ENCODE measurements at places on chromosomes 5 and 9.

DNA sequence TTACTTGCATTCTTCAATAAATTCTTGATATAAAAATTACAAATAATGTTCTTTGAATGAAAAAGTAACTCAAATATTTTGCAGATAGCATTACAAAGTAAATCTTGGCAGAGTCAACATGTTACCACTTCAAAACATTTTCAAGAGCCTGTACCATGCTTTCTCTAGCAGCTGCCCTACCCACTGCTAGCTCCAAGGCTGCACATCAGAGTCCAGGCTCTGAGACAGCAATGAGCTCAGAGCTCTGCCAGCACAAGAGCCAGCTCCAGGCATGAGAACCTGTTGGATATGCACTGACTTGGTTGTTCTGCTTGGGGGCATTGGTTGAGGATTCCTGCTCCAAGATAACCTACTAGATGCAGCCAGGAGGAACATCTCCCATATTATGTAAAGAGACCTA is 211.3 kb upstream of the HAPLN1 start:
- no peak for DNase-seq

DNA sequence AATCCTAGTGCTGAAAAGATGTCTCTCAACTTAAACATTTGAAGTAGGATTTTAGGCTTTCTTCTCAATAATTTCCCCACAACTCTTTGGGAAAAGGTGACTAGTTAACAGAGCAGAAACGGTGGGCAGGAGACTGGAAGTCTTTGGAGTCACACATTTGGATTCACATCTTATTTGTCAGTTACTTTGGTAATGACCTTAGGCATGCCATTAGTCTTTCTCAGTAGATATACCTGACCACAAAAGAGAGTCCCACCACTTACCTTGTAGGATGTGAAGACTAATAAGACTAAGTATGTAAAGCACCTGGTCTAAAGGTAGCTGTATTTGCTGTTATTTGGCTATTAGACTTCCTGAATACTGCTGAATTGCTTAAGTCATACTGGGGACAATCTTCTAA is 35.4 kb downstream of the DAP start:
- DNase-seq: no peak

GRCh38 chr5:110096419-110096818 is 406.7 kb downstream of the MAN2A1 start:
- no peak for DNase-seq

DNA sequence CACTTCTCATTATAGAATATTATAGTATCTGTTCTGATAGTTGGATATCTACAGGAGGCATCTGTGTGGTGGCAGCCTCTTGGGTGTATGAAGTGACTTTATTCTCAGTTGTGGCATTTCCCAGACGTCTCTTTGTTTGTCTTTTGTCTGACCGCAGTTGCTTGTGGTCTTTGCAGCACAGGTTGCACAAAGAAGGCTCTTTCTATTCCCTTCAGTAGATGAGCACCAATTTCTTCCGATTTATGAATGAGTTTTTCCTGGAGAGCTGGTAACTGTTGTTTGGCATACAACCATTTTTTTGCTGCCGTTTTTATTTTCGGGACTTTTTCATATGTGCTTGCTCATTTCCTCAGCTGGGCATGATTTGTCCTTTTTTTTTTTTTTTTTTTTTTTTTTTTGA is 56.4 kb upstream of the MYO10 start:
- DNase-seq: no peak

GRCh38 chr9:81588148-81588871 is 101.0 kb downstream of the TLE1 start:
- no peak for DNase-seq

DNA sequence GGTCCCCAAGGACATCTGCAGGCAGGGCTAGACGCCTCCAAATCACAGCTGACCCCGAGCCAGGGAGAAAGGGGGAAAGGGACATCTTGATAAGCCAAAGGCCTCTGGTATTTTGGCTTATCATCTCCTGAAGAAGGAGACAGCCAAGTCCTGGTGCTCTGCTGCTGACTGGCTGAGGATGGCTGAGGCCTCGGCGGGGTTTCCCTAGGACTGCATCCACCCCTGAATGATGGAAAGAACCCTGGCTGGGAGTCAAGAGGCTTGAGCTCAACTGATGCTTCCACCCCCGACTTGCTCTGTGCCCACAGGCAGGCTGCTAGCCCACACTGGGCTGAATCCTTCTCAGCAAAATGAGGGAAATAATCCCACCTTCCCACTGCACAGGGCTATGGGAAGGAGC is 30.9 kb upstream of the HRH2 start:
- DNase-seq: no peak

- DNase-seq: no peak
Observed at GRCh38 chr5:1763548-1763911, 36.1 kb downstream of the MRPL36 start.

DNA sequence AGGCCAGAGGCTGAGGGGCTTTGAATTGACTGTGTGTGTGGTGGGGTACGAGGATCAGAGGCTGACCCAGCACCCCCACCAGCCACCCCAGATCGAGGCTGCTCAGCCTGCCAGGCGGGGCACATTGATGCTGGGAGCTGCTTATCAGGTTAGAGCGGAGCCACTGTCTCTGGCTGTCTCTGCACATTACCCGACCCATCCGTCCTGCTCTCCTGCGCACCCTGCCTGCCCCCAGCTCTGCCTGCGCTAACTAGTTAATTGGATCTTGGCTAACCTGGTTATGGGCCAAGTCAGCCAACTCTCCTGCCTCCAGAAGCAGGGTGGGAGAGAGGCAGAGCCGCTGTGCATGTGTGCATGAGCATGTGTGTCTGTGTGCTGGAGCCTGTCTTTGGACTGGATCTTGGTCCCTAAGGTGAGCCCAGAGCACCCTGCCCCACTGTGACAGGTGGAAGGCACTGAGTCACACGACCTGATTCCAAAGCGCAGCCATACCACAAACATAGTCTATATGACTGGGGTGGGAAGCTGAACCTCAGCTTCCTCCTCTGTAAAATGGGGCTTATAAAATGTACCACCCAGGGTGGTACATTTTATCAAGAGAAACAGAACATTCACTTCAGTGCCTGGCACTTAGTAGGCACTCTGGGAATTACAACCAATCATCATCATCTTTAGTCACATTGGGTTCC is 39.7 kb downstream of the PCDH1 start:
- no peak for DNase-seq

- no peak for DNase-seq
Observed at GRCh38 chr5:33933723-33934169, 2.4 kb upstream of the RXFP3 start.

- no peak for DNase-seq
Observed at GRCh38 chr9:133610845-133611244, 1.7 kb upstream of the FAM163B start.

DNA sequence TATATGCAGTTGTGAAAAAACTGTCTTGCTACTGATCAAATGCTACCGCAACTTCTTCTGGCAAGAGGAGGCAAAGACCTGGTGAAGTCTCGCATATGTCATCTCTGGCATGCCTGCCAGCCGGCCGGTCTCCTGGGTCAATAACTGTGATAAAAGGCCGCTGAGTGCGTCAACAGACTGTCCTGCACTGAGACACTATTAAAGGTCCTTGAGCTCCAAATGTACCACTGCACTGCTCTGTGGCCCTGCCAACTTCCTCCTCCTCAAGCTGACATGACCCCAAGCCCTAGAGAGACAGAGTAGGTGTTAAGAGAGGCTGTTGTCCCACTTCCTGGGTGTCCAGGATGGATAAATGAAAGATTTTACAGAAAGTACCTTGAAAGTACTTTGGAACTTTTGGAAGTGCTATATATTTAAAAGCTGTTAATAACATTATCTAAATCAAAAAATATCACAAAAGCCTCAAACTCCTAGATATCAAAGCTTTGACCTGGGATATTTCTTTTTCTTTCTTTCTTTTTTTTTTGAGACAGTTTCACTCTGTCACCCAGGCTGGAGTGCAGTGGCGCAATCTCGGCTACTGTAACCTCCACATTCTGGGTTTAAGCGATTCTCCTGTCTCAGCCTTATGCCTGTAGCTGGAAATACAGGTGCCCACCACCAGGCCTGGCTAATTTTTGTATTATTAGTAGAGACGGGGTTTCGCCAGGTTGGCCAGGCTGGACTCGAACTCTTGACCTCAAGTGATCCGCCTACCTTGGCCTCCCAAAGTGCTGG is 31.5 kb downstream of the RAPGEF1 start:
- DNase-seq: no peak

DNA sequence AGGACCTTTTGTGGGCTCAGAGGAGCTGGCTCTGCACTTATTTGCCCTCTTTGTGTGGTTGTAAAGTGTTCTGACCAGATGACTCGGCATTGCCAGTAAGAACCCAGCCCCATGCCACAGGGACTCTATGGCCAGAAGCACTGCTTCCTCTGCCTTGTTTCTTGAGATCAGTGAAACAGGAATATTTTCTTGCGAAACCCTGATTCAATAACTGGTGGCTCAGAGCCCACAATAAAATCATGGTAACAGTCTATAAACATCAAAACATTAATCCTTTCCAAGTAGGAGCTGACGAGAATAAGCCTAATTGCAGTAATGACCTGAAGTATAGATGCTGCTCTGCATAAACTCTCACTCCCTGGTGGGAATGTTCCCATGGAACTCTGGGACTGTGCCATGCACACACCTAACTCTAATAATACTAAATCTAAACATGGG is 344.3 kb downstream of the ZNF608 start:
- no peak for DNase-seq

DNA sequence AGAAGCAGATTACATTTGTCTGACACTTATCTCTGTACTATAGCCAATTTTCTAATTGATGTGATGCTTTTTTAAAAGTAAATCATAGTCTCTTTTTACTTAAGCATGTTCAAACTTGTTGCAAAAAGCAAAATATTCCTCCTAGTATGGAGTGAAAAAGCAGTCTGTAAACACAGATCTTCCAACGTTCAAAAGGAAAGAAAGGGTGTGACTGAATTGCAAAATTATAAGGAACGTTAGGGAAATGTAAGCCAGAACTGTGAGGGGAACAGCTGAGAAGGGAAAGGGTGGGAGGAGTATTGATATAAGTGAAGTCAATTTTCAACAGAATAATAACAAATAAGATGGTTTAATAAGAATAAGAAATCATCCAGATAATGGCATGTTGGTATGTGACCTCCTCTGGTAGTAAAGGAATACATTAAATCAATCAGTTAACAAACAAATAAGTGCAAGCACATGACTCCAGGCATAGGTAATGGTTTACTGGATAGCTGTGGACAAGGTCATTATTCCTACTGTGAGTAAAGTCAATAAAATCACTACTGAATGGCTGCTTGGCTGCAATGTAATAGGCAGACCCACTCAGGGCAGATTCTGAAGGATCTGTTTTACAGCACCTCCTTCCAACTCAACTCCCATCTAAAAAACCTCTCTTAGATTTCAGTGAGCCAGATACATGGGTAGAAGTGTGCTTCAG is 239.1 kb upstream of the NMUR2 start:
- DNase-seq: no peak

- DNase-seq: no peak
Observed at GRCh38 chr5:52378237-52378636, 409.5 kb upstream of the ITGA1 start.

- DNase-seq: no peak
Observed at GRCh38 chr5:160508780-160509361, 87.2 kb downstream of the PTTG1 start.

DNA sequence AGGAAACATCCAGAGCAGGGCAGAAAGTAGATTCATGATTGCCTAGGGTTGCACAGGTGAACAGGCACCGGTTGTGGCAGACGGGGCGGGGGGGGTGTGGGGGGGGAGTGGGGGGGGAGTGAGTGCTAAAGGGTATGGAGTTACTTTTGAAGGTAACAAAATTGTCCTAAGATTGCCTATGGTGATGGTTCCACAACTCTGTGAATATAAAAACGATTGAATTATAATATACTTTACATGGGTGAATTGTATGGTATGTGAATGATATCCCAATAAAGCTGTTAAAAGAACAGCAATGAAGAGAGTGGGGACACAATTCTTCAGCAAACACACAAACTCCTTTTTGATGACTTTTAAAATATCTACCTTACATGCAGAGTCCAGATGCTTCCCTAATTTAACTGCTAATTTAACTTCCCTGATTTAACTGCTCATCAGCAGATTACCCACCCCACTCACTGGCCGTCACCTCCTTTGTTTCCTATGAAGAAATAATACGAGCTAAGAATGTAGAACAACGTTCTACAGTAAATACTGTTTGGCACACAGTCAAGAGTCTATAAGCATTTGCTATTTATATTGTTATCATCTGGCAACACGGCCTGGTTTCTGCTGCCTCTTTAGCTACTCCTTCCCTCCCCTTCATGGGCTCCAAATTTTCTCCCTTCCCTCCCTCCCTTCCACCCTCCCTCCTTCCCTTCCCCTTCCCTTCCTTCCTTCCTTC is 83.5 kb downstream of the PTCH1 start:
- no peak for DNase-seq

- no peak for DNase-seq
Observed at GRCh38 chr5:178851951-178852350, 7.8 kb upstream of the ZNF354B start.

GRCh38 chr5:155546075-155546474 is 532.5 kb downstream of the KIF4B start:
- no peak for DNase-seq

DNA sequence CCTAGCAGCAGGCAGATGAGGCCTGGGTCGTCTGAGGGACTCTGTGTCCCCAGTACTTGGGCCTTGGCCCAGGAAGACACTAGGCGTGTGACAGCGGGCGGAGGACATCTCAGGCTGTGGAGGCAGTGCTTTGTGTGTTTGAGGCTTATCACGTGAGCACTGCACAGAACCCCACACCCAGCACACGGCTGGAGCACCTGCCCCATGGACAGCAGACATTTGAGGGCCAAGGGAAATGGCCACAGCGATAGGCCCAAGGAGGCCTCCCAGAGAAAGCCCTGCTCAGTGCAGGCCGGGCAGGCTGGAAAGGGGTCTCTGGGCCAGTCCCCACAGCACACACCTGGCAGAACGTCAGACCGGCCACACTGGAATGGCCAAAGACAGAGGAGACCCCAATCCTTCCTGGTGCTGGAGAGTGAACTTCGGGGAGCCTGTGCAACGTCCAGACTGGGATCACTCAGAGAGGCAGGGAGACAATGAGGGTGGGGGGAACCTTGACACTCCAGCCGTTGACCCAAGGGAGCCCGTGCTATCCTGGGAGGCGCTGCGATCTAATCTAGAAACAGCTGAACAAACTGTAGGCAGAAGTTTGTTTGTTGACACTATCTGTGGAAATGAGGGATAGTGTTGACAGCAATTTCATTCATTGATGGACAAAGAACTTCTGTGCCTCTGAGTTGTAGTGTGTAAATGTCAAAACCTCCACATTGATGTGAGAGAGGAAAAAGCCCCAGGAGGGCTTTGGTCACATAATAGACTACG is 19.6 kb upstream of the FLT4 start:
- DNase-seq: no peak

- no peak for DNase-seq
Observed at GRCh38 chr5:115524199-115524847, 20.3 kb downstream of the FEM1C start.

DNA sequence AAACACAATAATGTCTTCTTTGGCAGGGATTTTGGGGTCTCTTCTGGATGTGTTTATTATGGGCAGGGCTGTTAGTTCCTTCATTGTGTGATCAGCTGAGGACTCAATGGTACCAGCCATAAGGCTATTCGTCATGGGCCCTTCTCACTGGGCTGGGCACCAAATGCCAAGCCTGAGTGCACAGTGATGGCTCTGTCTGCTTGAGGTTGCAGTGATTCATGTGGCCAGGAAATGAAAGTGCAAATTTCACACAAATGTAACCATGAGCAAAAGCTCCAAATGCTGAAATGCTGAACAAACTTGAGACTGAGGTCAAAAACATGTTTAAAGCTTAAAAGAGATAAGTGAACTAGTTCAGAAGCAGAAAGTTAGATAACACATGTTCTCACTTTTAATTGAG is 191.0 kb downstream of the TARS1 start:
- no peak for DNase-seq
